ENCODE measurements at places on chromosomes 7 and 10.

DNA sequence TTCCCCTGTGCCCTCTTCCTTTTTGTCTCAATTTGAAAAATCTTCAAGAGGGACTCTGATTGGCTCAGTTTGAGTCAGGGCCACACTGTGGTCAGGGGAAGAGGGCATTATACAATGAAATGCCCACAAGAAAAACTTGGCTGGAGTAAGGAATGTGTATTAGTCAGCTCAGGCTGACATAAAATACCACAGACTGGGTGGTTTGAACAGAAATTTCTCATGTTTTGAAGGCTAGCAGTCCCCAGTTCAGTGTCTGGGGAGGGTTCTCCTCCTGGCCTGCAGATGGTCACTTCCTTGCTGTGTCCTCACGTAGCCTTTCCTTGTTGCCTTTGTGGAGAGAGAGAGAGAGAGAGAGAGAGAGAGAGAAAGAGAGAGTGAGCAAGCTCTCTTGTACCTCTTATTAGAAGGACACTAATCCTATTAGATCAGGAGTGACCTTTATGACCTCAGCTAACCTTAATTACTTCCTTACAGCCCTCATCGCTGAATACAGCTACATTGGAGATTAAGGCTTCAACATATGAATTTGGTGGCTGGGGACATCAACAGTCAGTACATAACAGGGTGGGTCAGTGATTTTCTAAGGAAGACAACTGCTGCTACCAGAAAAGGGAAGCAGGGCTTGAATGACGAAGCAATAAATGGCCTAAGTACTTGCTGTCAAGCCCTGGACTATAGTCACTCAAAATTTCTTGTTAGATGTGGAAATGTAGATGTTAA lies 25.8 kb upstream of the FAM13C start:
- DNase-seq = no peak

- no peak for DNase-seq
Measured at GRCh38 chr7:156464339-156464738, 176.2 kb upstream of the RNF32 start.

- no peak for DNase-seq
Measured at GRCh38 chr10:52769966-52770365, 2.6 kb downstream of the MBL2 start.

GRCh38 chr7:6628045-6628444 lies 9.1 kb upstream of the ZNF316 start:
- DNase-seq = no peak

DNA sequence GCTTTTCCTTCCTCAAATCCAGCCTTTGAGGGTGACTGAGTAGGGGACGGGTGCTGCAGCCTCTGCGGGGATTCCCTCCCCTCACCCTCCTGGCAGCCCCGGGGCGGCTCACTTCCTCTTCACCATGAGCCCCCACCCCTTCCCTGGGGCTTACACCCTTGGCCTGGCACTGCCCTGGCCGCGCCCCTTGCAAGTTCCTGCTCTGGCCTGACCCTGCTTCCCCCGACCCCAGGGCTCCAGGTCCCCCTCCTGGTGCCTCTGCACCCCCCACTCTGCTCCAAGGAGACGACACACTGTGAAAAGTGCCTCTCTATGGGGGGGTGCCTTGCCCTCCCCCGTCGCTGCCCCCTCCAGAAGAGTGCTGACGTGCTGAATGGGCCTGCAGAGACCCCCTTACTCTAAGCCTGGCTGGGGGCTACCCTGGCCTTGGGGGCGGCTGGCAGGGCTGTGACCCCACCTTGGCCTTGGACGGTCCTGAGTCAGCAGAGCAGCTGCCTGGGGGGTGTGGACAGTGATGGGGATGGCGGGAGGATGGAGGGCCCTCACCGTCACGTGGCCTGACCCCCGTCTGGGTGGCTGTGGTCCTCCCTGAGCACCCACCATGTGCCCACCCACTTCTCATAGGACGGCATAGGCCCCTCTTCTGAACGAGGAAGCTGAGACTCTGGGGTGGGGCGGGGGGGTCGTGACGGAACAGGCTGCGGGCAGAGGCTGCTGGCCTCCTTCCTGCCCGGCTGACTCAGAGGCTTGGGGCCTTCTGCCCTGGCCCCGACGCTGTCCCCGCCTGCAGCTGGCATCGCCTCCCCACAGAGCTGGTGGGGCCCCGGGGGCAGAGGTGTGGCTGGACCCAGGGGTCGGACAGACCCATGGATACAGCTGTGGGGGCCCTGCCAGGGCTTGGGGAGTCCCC lies 9.8 kb downstream of the LFNG start:
- peak; percentile 80 for DNase-seq

GRCh38 chr7:99033765-99034164 lies 110.1 kb downstream of the SMURF1 start:
- DNase-seq = no peak

- DNase-seq = no peak
Measured at GRCh38 chr7:27515933-27516332, 146.8 kb downstream of the HIBADH start.

DNA sequence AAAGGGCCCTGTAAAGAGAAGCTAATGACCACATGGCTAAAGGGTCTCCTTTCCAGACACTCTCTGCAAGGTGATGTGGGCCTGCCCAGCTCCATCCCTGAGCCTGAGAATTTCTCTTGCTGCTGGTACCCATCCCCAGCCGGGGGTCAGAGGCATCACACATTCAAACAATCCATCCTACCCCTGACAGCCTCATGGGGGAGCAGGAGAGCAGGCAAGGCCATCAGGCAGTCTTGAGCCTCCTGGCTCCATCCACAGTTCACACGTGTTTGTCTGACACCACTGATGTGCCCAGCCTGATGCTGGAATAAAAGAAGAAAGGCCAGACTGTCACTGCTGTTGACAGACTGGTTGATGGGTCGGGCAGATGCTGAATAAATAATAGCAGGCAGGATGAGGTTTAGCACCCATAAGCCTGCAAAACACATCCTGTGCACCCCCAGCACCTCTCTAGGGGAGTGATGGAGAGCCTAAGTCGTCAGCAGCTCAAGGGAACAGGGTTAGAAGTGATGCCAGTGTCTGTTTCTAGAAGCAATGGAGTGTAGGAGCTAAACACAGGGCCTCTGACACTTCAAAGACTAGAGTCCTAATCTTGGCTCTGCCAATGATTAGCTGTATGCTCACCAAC lies 43.5 kb downstream of the TLL2 start:
- peak; percentile 71 for DNase-seq

DNA sequence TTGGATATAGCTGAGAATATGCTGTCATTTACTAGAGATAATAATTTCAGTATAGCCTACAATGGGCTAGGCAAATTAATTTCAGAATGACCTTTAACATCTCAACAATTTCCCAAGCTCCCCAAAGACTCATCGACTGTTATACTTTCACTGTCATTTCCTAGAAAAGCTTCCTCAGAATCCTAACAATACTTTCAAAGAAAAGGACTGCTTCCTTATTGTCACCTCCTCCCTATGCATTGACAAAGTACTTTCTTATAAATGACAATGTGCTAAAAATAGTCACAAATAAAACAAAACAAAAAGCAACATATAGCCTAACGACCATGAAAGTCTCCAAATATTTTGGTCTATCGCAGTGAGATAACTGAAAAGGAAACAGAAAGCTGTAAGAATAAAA lies 272.6 kb downstream of the ELMO1 start:
- no peak for DNase-seq

GRCh38 chr10:16865766-16866165 lies 48.5 kb upstream of the RSU1 start:
- no peak for DNase-seq

GRCh38 chr7:80999771-81000170 lies 80.9 kb upstream of the SEMA3C start:
- DNase-seq = no peak

DNA sequence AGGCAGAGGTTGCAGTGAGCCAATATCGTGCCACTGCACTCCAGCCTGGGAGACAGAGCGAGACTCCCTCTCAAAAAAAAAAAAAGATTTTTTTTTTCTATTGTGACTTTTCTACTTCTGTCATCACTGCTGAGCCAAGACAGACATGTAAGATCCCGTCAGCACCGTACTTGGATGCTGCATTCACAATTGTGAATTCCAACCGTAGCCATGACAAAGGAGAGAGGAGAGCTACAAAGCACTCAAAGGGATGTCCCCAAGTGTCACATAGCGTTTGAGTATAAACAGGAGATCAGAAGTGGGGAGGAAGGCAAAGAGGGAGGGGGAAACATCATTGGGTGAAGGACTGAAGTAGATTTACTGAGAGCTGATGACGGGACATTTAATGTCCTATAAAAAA lies 144.2 kb downstream of the PRPF18 start:
- no peak for DNase-seq

- no peak for DNase-seq
Measured at GRCh38 chr10:109647627-109648026, 275.7 kb downstream of the XPNPEP1 start.

DNA sequence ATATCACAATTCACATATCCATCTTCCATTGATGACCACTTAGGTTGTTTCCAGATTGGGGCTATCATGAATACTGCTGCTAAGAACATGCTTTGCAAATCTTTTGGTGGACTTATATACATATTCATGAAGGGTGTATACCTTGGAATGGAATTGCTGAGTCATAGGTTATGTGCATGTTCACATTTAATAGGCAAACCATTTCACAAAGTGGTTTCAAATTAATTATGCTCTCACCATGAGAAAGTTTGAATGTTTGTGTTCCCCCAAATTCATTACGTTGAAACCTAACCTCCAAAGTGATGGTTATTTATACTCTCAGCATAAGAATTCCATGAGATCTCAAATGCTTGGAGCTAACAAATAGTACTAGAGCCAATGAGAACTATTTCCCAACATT lies 86.4 kb downstream of the VPS41 start:
- no peak for DNase-seq

GRCh38 chr7:26704786-26705185 lies 159.6 kb downstream of the SKAP2 start:
- DNase-seq = no peak

- DNase-seq = no peak
Measured at GRCh38 chr7:425794-426188, 93.9 kb downstream of the PDGFA start.

GRCh38 chr10:125233726-125234125 lies 73.4 kb upstream of the CTBP2 start:
- DNase-seq = no peak

DNA sequence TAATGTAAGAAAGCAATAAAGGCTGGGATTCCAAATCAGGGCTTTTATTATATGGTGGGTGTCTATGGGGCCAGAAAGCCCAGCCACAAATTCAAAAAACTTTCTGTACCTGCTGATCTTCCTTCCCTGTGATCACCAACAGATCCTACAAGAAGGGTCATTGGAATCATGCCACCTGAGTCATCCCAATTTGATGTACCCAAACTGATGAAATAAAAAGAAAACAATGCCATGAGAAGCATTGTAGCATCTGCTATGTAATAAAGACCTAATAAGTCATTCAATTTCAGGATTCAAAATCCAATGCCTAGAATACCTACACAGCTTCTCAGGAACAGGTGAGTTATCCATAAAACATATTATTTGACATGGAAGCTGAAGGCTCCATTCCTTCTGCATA lies 228.8 kb downstream of the DKK1 start:
- DNase-seq = no peak

DNA sequence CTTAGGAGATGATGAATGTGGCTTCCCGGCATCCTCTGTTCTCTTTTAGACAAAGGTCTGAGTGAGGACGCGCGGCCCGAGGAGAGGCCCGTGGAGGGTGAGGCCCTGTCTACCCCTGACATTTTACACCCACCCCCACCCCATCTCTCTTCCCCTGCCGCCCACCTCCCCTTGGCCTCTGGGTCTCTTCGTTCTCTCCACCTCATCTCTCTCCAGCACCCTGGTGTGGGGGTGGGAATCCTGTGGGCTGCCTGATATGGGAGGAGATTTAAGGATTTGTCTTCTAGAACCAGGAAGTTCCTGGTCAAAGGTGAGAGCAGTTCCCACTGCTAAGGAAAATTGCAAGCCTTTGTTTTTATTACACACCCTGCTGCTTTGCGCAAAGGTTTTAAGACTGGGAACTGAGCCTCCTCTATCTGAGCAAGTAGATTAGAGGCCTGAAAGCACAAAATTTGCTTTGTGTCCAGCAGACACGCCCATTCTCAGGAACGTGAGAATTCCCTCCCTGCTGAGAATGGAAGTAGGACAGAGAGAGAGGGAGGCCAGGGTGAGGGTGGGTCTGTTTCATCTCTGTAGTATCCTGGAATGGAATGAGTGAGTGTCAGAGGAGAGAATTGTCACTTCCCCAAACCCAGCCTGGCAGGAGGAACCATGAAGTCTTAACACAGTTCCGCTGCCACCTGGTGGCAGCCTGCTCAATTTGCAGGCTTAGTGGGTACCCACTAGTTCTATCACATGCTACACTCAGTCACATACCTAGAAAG lies 91.2 kb downstream of the GTF2IRD1 start:
- DNase-seq = no peak

GRCh38 chr7:138873220-138873892 lies 75.4 kb upstream of the ATP6V0A4 start:
- DNase-seq = no peak

DNA sequence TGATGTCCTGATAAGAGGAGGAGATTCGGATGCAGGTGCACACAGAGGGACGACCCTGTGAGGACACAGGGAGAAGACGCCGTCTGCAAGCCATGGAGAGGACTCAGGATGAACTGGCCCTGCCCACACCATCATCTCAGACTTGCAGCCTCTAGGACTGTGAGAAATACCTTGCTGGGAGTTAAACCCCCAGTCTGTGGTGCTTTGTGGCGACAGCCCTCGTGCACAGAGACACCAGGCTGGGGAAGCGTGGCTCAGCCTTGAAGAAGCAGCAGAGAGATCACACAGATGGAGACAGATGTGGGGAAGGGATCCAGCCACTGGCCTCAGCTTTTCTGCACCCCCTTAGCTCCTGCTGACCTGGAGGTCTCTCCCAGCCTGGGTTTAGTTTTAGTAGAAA lies 26.3 kb upstream of the PITRM1 start:
- no peak for DNase-seq

GRCh38 chr7:16271990-16272665 lies 149.2 kb downstream of the CRPPA start:
- DNase-seq = no peak

GRCh38 chr10:49534670-49535381 lies 4.1 kb downstream of the ERCC6 start:
- peak; percentile 74 for DNase-seq

GRCh38 chr7:132464740-132465139 lies 111.5 kb downstream of the PLXNA4 start:
- no peak for DNase-seq

- no peak for DNase-seq
Measured at GRCh38 chr10:96416643-96417042, 57.8 kb upstream of the OPALIN start.

DNA sequence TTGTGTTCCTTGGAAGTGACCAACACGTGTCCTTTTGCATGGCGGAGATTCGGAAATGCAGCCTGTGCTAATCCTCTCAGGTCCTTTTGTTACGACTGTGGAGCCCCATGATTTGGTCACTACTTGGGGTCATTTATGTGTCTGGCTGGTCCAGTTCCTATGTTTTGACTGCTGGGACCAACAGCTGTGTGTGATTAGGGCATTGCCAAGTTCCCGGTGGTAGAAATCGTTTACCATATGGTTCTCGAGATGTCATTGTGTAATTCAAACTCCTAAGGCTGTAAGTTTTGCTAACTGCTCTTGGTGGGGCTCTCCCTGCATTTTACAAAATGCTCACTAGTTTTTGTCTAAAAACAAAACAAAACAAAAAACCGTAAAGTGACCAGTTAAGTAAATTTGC lies 62.0 kb downstream of the CCNY start:
- DNase-seq = no peak

GRCh38 chr10:132723330-132723970 lies 62.5 kb downstream of the NKX6-2 start:
- DNase-seq = no peak

GRCh38 chr7:4166340-4166739 lies 515.8 kb upstream of the FOXK1 start:
- DNase-seq = no peak

GRCh38 chr10:79382491-79382941 lies 35.2 kb downstream of the PPIF start:
- DNase-seq = peak; percentile 9

- no peak for DNase-seq
Measured at GRCh38 chr7:134907639-134908038, 78.7 kb upstream of the AGBL3 start.

All from GM20000 (cell line).